ENCODE measurements at places on chromosomes 4 and X. TPM values are rescaled to one million over a fixed set of nuclear protein-coding genes. Genes with fewer than 3 reads are reported as not detected.

The APELA gene
- not detected for total RNA-seq

The ASB11 gene
- under 0.01 TPM for total RNA-seq

The TLR1 gene
- total RNA-seq = 5.3 TPM

The SH3TC1 gene
- 147 TPM for total RNA-seq

Data from dermis microvascular lymphatic vessel endothelial cell (primary cell).